Right renal cortex interstitium (tissue), 3 donors: ENCODE measurements at places on chromosomes 1 and 21. TPM values are rescaled to one million over a fixed set of nuclear protein-coding genes. Genes with fewer than 3 reads are reported as not detected.

DNA sequence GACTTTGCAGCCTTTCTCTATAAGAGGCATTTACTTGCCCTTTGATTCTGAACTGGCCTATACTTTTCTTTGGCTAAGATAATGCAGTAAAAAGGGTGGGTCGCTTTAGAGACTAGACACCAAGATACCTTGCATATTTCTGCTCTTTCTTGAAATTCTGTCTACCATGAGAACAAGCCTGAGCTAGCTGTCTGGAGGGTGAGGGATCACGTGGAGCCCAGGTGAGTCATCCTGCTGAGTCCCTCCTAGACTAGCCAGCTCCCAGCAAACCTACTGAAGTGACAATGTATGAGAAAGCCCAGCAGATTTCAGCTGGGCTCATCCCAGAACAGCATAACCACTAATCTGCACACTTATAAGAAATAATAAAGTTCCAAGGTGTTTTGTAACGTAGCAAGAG lies 408.0 kb upstream of the KAZN start:
- no peak for DNase-seq

DNA sequence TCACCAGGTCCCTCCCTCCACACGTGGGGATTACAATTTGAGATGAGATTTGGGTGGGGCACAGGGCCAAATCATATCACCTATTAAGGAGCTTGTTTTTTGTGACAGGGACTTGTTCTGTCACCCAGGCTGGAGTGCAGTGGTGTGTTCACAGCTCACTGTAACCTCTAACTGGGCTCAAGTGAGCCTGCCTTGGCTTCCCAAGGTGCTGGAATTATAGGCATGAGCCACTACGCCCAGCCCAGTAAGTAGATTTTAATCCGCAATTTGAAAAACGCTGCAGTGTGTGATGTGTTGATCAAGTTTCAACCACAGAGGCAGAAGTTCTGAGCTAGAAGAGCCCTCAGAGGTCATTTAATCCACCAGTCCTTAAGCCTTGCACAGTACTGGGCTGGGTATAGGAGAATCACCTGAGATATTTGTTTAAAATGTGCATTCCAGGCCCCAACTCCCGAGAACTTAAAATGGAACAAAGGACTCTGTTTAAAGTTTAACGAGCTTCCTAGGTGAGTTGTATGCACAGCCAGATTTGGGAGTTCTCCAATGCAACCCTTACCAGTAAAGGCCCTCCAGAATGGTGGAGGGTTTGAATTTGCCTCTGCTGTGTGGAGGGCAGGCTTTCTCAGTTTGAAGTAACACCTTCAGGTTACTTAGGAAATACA lies 13.4 kb downstream of the RPL11 start:
- DNase-seq, result no peak

DNA sequence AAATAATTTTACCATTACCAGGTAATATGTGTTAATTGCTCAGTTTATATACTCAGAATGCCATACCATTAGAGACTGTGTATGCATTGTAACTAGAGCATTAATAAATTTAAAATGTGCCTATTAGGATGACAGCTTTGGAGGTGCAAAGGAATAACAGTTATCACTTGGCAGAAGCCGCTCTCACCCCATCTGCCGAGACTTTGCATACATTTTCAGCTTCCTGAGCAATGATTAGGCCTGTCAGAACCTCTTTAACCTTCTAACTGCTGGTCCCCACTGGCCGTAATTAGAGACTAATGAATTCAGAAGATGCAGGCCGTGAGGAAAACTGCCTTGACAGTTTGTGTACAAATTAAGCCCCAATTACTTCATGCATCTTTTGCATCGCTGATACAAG lies 158.0 kb upstream of the PROX1 start:
- no peak for DNase-seq

GRCh38 chr1:75732703-75733102 lies 8.2 kb downstream of the ACADM start:
- no peak for DNase-seq

DNA sequence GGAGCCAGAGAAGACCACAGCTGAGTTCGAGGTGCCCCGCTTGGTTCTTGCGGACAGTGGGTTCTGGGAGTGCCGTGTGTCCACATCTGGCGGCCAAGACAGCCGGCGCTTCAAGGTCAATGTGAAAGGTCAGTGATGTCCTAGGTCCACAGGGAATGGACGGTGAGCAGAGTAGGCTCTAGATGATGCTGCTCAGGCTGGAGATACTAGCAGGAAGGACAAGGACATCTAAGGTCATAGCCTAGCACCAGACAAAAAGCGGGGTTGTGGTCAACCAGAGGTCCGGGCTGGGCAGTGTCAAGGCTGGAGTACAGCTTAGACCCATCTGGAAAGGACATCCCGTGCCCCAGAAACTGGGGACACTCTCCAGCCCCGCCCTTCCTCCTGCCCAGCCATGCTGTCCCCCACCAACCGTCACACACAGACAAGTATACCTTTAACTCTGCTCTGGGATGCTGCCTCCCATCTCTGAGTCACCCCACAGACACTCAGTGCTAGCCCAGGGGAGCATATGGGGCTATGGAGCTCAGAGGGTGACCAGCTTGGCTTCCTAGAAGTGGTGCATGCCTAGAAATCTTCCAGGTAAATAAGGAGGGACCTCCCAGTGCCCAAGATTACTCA lies 8.7 kb downstream of the TIE1 start:
- DNase-seq, result no peak

DNA sequence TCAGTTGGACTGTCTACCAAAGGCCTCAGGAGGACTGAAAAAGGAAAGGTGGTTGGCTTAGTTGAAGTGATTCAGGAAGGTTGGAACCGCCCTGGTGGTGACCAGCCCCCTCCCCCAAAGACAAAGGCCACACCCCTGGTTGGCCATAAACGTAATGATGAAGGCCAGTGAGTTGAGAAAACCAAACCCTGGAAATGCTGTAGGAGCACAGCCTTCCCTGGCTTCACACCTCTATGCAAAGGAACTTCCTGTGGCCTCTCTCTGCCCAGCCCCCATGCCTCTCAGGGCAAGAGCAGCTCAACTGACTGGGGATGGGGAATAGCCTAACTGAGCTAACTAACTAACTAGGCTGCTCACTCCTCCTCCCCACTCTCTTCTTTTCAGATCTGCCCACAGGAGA lies 90.4 kb downstream of the NPHP4 start:
- DNase-seq, result no peak

Gene OPTC
- not detected for polyA plus RNA-seq

- DNase-seq, result no peak
Measured at GRCh38 chr1:93669369-93669768, 12.3 kb downstream of the BCAR3 start.

Gene NUP210L
- polyA plus RNA-seq, result 0.04 TPM

DNA sequence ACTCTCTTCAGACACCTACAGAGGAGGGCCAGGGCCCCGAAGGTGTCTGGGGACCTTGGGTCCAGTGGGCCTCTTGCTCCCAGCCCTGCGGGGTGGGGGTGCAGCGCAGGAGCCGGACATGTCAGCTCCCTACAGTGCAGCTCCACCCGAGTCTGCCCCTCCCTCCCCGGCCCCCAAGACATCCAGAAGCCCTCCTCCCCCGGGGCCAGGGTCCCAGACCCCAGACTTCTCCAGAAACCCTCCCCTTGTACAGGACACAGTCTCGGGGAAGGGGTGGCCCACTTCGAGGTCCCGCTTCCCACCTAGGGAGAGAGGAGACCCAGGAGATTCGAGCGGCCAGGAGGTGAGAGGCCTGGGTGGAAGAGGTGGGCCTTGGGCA lies 3.7 kb downstream of the ADAMTSL4 start:
- DNase-seq, result no peak
